ENCODE measurements at places on chromosomes 3 and 15.
A peak's percentile ranks its signal among the peaks of the same experiment; 100 is the strongest.

- no peak for DNase-seq
- no peak overlapping the region for H3K27ac ChIP-seq
- H3K36me3 ChIP-seq, result no peaks in the 10 kb centered on the region
- peaks cover 40% of the 10 kb centered on the region for H3K4me1 ChIP-seq
Measured at GRCh38 chr3:177362626-177363025, 165.3 kb upstream of the TBL1XR1 start.

DNA sequence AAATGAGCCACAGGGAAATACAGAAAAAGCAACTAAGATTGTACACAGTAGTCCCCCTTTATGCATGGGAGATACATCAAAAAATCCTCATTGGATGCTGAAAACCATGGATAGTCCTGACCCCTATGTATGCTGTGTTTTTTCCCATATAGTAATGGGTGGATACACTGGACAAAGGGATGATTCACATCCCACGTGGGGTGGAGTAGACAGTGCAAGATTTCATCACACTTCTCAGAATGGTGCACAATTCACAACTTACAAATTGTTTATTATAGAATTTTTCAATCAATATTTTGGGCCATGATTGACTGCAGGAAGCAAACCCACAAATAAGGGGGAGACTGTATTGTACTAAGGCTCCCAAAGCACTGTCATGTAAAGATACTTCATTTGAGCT lies 224.4 kb upstream of the STRIT1 start:
- no peak overlapping the region for H3K4me3 ChIP-seq
- H3K4me1 ChIP-seq, result no peaks in the 10 kb centered on the region
- no peaks in the 10 kb centered on the region for H3K27me3 ChIP-seq
- H3K27ac ChIP-seq, result no peak overlapping the region
- DNase-seq, result no peak

GRCh38 chr3:31892916-31893573 lies 88.0 kb downstream of the OSBPL10 start:
- H3K4me1 ChIP-seq, result peaks cover 95% of the 10 kb centered on the region
- H3K27me3 ChIP-seq, result no peaks in the 10 kb centered on the region
- H3K36me3 ChIP-seq, result 0 out of 2 replicates have a peak, but pooled peaks cover 3% of the 10 kb centered on the region
- peak; percentile 78 for DNase-seq
- H3K4me3 ChIP-seq, result peak overlapping the region; percentile 32

DNA sequence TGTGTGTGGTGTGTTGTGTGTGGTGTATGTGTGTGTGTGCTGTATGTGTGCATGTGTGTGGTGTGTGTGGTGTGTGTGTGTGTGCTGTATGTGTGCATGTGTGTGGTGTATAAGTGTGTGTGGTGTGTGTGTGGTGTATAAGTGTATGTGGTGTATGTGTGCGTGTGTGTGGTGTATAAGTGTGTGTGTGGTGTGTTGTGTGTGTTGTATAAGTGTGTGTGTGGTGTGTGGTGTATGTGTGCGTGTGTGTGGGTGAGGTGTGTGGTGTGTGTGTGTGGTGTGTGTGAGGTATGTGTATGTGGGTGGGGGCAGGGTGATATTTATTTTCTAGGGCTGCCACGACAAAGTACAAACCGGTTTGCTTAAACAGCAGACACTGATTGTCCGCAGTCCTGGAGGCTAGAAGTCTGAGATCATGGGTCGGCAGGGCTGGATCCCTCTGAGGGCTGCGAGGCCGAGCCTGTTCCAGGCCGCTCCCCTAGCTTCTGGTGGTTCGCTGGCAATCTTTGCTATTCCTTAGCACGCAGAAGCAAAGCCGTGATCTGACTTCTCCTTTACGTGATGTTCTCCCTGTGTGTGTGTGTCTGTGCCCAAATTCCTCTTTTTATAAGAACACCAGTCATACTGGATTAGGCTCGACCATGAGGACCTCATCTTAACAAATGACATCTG lies 160.2 kb downstream of the XXYLT1 start:
- no peaks in the 10 kb centered on the region for H3K36me3 ChIP-seq
- no peak for DNase-seq
- H3K27ac ChIP-seq, result no peak overlapping the region
- peaks cover 6% of the 10 kb centered on the region for H3K4me1 ChIP-seq
- H3K4me3 ChIP-seq, result no peak overlapping the region

GRCh38 chr3:52986938-52987337 lies 58.9 kb downstream of the SFMBT1 start:
- H3K4me3 ChIP-seq, result no peak overlapping the region
- H3K27me3 ChIP-seq, result no peaks in the 10 kb centered on the region
- no peak overlapping the region for H3K27ac ChIP-seq
- H3K4me1 ChIP-seq, result peaks cover 10% of the 10 kb centered on the region
- H3K36me3 ChIP-seq, result no peaks in the 10 kb centered on the region

All from Karpas-422 (cell line).